ENCODE measurements at places on chromosomes 2 and 18. TPM values are rescaled to one million over a fixed set of nuclear protein-coding genes. Genes with fewer than 3 reads are reported as not detected.
A peak's percentile ranks its signal among the peaks of the same experiment; 100 is the strongest.

The DCDC2C gene
- not detected for total RNA-seq

The TTR gene
- total RNA-seq, result not detected

The SATB2 gene
- total RNA-seq, result 10.3 TPM

The PRSS56 gene
- total RNA-seq, result not detected

DNA sequence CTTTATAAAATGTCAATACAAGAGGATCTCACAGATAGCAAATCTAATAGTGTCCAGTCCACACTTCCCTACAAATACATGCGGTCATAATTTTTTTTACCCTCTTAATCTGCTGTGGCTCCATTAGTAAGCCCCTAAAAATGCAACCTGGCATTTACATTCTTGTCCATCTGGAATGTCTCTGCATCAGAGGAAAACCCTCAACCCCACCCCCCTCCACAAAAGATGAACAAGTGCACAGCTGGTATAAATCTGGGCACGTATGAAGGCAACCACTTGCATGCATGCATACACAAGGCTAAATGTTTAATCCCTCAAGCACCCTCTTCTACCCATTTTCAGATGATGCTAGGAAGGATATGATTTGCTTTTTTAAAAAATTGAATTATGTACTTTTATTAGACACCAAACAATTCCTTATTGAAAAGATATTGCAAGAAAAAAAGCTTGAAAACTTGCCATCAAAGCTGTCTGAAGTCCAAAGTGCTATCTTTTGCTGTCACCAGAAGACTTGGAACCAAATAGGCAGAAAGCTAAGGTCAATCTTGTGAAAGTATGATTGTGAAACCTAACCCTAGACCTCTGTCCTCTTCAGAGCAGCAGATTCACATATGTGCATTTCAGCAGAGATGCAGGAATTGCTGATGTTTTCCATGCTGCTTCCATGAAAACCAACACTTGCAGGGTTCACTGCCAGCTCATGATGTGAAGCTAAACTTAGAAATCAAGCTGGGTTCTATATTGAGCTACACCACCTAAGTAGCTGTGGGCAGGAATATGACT lies 39.0 kb downstream of the IRS1 start:
- no peak for DNase-seq

- DNase-seq, result peak; percentile 69
These were observed 937 bp upstream of the LANCL1 start for GRCh38 chr2:210477496-210477895.

DNA sequence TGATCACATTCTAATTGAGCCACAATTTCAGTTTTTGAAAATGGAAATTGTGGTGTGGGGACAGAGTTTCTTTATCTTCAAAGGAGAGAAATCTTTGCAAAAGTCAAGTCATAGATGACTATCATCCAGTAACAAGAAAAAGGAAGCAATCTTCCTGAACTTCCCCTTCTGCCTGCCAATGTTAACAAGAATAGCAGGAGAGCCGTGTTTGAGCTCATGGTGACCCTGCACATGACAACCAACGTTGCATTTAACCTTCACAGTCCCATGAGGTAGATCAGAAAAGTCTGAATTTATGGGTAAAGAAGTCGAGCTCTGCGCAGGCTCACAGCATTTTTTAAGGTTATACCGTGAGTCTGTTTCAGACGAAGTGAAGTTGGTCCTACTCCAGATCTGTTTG lies 454.9 kb downstream of the LPIN1 start:
- no peak for DNase-seq

GRCh38 chr2:50752237-50752636 lies 279.7 kb downstream of the NRXN1 start:
- DNase-seq, result no peak

- DNase-seq, result peak; percentile 45
These were observed 74.8 kb upstream of the GLI2 start for GRCh38 chr2:120660771-120661459.

GRCh38 chr2:151679994-151680393 lies 54.3 kb downstream of the NEB start:
- DNase-seq, result no peak

DNA sequence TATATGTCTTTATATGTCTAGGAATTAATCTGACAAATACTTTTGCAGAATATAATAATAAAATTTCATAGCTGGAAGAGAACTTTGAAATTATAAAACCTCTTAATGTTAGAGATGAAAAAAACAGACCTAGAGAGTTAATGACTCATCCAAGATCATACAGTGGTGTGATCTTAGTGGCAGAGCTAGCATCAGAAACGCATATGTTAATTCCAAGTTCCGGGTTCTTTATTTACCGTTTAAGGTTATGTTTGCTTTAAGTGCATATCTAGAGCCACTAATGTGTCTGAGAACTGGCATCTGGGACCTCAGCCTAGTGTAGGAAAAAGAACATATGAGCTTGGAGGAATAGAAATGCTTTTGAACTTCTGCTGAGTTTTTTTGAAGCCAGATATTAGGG lies 24.3 kb downstream of the CERS6 start:
- no peak for DNase-seq

DNA sequence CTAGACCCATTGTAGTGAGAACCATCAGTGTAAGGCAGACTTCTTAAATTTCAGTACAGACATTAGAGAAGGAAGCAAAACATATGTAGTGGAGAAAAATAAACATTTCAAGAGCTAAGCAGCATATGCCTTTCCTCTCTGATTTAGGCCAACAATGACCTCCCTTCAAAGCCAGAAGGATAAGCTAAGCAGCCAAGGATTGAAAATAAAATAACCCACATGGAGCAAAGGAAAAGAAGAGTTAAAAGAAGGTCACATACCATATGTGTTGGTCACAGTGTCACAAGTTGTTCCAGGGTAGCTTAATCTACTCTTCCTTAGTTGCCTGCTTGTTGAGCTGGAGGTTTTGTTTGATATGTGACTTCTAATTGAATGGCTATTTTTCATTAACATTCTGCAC lies 15.6 kb upstream of the LAMA1 start:
- no peak for DNase-seq

GRCh38 chr2:98455494-98455976 lies 10.9 kb downstream of the INPP4A start:
- DNase-seq, result no peak

DNA sequence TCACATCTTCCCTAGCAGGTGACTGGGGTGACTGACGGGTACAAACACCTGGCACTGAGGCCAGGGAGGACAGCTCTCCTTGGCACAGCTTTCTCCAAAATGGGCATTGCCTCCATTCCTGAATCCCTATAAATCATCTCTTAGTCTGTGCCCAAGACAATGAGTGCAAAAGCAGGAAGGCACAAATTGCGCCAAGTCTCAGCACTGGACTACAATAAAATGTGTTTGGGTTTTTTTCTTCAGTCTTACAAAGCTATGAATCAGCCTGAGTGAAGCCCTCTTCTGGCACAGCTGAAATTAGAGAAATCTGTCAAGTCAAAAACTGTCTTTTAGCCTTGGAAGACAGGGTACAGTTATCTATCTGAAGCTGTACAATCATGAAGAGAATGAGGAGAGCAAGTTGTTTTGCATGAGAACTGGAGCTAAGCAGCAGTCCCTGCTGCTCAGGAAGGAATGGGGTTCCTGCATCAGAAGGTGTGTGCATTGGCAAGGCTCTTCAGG lies 90.8 kb downstream of the EPB41L3 start:
- no peak for DNase-seq

GRCh38 chr2:10120877-10121574 lies 1.5 kb upstream of the RRM2 start:
- DNase-seq, result no peak

- DNase-seq, result no peak
These were observed 11.2 kb downstream of the SERPINE2 start for GRCh38 chr2:224027931-224028330.
